ENCODE measurements at places on chromosomes 4 and X.

GRCh38 chr4:8778760-8779159, 92.9 kb downstream of the HMX1 start:
- DNase-seq, result no peak

DNA sequence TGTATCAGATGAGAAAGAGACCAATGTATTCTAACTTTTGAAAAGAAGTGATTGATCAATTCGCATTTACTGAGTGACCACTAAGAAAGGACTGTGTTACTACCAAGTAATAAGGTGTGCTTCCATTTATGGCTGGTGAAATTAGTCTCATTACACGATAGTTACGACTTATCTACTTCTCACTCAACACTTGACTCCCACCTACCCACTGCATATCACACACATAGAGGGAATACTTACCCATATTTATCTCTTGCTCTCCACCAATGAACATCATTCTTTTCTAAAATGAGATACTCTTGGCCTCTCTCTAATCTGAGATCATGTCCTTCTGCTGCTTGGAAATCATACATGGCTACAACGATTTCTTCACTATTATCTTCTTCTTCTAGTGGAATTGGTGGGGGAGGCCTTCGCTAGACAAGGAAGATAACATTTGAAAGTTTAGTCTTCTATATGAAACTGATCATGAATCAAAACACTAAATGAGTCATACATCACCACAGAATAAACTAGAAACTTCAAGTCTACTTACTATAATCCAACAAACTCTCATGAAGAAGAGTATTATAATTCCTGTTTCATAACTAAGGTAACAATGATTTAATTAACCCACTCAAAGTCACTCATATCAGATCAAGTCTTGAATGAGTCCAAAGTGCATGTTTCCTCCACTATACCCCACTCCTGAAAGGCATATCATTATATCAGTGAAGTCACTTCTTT, 33.7 kb upstream of the TXK start:
- DNase-seq, result no peak

GRCh38 chr4:124708517-124709300, 3.8 kb downstream of the ANKRD50 start:
- DNase-seq, result no peak

DNA sequence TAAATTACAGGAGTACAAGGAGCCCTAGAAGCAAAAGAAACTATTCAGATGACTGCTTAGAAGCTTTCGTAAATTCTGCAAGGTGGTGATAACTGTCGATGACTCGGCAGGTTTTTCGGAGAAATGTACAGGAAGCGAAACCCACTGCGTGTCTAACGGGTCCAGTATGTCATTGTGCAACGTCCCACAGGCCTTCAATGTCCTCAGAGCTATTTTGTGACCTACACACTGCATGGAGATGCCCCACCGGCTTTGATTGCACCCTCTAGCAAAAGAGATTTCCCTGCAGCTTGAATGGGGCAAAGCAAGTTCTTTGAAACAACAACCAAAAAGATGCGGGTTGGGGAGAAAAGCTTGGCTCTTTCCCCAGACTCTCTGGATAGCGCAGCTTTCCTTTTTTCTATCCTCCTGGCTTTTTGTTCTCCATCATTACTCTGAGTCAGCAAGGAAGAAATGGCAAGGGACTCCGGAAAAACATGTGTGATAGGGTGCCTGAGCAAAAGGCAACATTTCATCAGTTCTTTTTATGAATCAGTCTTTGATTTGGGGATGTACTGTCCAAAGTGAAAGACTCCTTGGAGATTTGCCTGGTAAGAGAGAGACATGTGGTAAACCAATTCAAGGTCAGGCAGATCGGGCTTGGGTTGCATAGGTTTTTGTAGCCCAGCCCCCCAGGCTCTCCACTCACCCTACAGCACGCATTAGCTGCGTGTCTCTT, 112.0 kb upstream of the TBL1X start:
- no peak for DNase-seq

DNA sequence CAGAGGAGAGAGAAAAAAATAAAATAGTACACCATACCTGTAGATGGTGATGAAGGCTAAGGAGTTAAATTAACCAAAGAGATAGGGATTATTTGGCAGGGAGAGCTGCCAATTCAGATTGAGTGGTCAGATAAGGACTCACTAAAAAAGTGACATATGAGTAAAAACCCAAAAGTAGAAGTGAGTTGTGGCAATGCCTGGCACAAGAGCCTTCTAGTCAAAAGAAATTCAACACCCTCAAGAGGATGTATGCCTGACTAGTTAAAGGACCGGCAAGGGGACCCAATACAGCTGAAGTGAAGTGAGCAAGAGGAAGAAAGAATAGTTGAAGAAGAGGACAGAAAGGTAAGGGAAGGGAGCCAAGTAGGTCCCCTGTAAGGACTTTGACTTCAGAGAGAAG, 34.9 kb downstream of the ELF2 start:
- no peak for DNase-seq

DNA sequence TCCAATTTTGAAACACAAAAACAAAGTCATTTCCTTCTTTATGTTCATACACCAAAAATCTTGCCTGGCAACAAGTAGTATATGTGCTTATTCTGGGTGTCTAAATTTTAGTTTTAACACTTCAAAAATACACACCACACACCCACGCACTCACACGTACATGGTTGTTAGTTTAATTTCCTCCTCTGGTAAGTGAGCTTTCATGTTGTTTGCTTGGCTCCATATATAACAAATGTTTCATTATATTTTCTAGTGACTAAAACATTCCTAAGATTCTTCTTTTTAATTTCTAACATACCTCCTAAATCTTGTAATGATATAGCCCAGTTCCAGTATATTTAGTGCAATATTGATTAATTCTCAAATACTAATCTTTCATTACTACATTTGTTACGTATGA, 80.9 kb downstream of the PRDM5 start:
- DNase-seq, result no peak

DNA sequence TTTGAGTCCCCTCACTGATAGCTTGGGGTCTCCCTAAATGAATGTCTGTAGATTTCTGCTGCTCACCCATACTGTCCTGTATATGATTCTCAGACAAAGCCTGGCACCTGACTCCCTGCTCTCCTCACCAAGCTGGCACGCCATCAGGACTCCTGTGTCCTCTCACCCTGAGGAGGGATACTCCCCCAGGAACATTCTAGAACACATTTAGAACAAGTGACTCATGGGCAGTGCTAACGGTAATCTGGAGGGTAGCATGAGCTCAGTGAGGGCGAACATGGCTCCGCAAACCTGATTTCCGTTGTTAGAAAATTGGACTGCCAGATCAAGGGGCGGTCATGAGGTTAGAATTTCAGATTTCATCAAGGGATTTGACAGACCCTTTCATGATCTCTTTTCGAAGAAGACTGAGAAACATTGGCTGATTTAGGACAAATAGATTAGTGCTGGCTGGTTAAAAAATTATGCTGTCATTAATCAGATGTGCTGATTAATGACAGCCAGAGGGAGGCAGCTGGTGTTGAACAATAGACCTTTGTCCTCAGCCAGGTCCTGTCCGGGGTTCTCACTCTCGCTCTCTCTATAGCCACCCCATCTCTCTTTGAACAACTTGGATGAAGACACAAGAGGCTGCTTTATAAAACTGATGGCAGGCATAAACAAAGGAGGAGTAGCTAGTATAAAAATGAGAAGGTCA, 244.3 kb downstream of the PTTG2 start:
- DNase-seq, result no peak

DNA sequence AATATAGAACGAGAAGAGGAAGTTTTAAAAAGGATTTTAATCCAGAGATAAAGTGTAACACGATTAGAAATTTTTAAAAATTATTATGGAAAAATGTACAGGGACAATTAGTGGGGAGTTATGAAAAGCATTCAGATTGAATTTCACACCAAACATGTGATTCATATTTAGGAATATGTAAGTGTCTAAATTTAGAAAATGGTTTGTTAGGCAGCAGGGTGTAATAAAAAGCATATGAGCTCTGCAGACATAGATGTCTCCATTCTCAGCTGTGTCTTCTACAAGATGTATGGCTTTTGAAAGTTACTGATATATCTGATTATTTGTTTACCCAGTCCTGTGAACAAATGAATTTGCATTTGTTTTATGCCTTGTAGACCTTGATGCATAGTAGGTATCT, 638.9 kb upstream of the AGA start:
- DNase-seq, result no peak

DNA sequence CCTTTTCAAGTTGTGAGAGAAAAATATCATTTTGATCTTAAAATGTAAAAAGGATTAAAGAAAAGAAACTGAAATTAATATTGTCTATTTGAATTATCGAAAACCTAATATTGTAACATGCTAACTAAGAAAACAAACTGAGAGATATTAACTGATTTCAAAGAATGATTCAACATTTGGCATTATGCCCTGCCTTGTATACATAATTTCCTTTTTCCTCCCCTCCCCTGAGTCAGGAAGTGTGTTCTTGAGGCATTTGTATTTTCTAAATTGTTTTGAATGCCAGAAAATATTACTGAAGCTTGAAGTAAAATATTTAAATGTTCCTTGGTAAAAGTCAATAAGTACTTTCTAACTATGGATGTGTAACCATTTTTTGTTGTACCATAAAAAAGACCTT, 49.4 kb downstream of the RPS6KA3 start:
- DNase-seq, result no peak

DNA sequence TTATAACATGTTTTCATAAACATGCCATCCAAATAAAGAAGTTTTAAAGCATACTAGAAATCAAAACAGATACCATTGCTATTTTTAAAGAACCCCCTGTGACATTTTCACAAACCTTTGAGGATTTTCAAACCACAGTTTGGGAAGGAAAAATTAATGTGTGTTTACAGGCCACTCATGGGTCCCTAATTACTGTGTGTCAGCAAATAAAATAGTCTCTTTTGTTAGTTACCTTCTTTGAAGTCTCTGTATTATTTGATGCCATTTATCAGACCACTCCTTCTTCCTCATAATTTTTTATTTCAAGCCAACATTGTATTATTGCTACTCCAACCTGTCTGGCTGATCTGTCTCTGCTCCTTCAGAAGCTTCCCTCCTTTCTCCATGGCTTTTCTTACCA, 72.6 kb upstream of the TET2 start:
- no peak for DNase-seq

GRCh38 chr4:153989505-153989904, 200.6 kb upstream of the SFRP2 start:
- no peak for DNase-seq

DNA sequence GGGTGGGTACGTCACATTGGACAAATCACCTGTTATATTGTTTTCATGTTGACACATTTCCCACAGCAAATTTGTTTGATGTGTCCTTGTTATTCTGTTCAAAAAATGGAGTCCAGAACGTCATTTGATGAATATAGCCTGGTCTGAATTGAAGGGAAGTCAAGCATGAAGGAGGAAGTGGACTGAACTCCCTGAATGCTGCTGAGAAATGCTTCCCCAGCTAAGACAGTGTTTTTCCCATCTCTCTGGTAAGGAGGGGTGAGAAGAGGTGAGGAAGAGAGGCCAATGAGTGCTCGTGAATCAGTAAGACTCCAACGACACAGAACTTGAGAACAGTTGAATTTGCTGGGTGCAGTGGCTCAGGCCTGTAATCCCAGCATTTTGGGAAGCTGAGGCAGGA, 127.4 kb downstream of the RBM47 start:
- no peak for DNase-seq

DNA sequence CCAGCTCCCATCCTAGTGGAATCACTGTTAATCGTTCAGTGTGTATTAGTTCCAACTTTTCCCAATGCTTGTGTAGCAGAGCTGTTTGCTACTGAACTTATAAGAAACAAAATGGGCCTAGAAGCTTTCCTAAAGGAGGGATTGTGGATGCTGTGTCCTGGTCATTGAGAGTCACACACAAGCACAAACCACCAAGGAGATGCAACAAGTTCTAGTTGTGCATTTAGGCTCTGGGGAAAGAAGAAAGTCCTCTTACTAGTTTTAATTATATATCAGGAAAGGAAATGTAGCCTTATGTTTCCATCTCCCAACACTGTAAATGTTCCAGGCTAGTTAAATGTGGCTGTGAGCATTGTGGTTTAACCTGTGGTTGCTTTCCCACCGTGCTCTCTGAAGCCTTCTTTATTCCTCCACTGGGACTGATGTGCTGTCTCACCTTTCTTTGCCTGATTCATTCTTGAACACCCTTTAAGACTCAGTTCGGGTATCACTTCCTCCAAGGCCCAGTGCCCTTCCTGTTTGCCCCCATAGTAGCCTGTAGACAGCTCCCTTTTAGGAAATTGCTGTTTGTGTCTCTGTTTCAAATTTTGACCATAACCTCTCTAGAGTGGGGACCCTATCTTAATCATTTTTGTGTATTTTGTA, 34.3 kb downstream of the ATP10D start:
- no peak for DNase-seq

GRCh38 chr4:7311205-7311604, 118.9 kb downstream of the SORCS2 start:
- DNase-seq, result no peak

GRCh38 chr4:24000470-24000831, 110.6 kb upstream of the PPARGC1A start:
- DNase-seq, result no peak

GRCh38 chr4:33088713-33089112, 2368.5 kb downstream of the PCDH7 start:
- DNase-seq, result no peak

DNA sequence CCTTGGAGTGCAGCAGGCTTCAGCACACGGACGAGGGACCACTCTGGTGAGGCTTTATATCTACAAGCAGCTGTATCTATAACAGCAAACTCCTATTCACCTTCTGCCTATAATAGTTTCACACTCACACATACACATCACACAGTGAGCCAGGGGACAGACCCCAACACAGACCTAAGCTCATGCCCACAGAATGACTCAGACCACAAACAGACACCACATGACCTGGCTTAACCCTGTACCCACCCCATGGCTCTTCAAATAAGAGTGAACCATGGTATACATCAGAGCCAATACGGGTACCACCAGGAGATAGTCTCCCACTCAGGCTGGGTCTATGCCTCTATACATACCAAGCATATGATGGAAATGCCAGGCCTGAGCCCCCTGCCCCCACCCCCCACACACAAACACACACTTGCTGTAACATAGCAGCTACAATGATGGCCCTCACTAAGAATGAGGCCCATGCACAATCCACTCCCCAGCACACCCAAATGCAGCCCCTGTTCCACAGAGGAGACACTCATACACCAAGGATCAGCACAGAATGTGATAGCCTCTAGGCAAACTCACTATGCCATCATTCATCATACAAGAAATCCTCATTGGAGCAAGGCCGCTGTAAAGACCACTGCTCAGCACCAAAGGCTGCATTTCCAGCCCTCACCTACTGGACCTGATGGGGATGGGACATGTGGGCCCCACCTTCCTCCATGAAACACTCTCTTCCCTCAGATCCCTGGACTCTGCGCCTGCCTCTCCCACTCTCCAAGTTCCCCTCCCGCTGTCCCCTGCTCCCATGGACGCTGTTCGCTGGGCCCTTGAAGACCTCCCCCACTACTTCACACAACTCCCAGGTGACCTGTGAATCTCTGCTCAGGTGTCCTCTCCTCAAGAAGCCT, 62.1 kb upstream of the XIAP start:
- DNase-seq, result no peak

DNA sequence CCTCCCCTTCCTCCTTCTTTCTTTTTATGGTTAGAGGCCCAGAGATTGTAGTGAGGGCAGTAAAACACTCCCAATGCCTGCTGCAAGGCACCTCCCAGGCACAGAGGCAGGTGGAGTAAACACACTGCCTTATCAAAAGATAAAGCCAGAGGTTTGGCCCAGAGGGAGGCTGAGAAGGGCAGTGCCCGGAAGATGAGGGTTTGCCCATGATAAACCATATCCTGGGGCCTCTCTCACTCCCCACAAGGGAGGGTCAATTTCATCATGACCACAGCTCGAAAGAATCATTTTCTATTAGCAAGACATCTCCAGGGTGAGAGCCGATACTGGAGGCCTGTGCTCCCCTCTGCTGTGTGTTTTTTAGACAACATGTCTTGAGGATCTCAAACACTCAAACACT, 98.5 kb upstream of the FAM9C start:
- DNase-seq, result no peak
